Common myeloid progenitor, CD34-positive (primary cell): ENCODE measurements at places on chromosomes 3 and 15.

DNA sequence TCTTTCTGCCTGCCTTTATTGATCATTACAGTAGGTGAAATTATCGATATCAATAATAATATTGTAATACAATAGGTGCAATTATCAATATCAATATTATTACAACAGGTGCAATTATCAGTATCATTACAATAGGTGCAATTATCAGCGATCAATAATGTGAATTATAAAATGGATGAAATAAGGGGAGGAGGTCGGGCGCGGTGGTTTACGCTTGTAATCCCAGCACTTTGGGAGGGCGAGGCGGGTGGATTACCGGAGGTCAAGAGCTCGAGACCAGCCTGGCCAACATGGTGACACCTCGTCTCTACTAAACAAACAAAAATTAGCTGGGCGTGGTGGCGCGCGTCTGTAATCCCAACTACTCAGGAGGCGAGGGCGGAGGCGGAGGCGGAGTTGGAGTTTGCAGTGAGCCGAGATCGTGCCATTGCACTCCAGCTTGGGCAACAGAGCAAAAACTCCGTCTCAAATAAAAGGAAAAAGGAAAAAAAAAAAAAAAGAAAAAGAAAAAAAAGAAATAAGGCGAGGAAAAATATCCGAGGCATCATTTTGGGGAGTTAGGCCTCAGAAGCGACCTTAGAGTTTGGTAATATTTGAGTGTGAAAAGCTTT, 611 bp upstream of the BNIP2 start:
- peak; percentile 87 for DNase-seq

DNA sequence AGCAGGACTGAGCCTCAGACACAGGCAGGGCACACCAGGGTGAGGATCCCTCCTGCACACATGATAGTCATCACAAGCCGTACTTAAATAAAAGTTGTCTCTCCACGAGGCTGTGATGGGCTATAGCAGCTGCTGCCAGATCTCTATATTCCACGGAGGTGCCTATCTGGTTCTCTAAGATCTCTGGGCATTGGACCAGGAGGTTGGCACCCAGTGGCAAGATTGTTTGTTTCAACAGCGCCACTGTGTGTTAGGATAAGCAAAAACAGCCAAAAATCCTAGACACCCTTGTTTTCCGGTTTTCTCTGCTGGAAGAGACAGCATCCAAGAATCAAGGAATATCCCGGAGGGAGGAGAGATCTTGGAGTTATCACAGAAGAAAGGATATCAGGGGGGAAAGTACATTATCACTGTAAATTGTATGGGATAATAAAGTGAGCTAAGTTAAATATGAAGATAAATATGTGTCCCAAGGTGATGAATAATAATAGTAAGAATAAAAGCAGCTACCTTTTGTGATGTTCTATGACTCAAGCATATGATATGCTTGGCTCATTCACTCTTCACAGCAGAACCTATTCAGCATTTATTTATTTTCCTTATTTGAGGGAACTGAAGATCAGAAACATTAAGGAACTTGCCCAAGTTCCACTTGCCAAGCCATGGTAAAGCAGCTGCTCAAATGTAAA, 90.6 kb upstream of the AKAP13 start:
- peak; percentile 67 for DNase-seq

GRCh38 chr15:57306944-57307411, 69.3 kb upstream of the CGNL1 start:
- DNase-seq = no peak

DNA sequence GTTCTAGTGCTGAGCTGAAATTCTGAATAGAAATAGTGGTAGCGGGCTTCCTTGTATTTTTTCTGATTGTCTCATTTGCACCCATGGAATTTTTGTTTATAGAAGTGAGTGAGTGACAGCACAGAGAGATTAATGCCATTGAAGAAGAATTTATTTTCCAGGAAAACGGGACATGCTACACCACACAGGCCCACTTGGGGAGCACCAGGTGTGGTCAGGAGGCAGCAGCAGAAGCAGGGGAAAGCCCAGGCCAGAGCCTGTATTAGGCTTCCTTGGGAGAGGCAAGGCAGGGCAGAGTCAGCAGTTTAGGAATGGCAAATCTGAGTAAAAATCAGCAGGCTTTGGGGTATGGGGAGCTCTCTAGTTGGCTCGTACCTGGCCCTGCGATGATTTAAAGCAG, 88.4 kb upstream of the ATP11B start:
- no peak for DNase-seq

DNA sequence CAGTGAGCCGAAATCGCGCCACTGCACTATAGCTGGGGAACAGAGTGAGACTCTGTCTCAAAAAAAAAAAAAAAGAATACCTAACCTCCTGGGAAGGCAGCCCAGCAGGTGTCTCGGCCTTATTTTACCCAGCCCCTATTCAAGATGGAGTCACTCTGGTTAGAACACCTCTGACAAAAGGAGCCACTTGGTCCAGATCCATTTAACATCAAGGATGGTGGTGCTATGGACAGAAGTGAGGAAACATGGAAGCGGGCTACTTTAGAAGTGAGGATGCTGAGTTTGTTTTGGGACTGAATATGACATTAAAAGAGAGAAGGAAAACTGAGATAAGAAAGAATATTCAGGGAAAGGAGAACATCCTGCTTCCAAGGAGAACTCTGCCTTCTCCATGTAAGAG, 14.7 kb downstream of the GLDN start:
- no peak for DNase-seq

- peak; percentile 95 for DNase-seq
Measured at GRCh38 chr3:156681002-156681401, 6.6 kb downstream of the TIPARP start.

- DNase-seq = no peak
Measured at GRCh38 chr3:171415070-171415469, 45.1 kb downstream of the TNIK start.

GRCh38 chr15:40776537-40777141, 6.9 kb downstream of the C15orf62 start:
- DNase-seq = no peak

DNA sequence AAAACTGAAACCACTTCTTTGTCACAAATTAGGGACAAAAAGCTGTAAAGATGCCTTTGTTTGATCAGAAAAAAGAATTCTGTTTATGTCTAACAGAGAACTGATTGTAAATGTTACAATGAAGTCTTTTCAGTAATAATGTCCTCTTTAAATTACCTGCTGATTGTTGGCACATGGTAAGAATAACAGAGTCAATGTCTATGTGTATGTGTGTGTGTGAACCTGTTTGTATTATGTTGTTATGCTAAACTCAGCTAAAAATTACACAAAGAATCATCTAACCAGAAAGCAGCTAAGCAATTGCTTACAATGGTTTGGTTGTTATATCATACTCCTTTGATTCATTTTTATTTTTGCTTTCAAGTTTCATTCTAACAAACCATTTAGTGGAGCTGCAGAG, 159.1 kb upstream of the PDZRN3 start:
- DNase-seq = no peak

DNA sequence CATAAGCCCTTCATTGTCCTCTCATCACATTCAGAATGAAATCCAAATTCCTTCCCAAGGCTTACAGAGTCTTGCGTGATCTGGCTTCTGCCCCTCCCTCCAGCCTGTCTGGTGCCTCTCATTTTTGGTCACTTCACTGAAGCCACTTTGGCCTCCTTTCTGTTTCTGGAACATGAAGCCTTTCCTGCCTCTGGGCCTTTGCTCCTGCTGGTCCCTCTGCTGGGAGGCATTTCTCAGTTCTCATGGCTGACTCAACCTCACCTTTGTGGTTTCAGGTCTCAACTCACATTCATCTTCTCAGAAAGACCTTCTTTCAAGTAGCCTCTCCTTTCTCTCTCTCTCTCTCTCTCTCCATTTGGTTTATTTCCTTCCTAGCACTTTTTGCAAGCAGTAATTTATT, 43.9 kb upstream of the BHLHE40 start:
- no peak for DNase-seq

- DNase-seq = no peak
Measured at GRCh38 chr15:78112551-78112950, 18.7 kb downstream of the CIB2 start.

DNA sequence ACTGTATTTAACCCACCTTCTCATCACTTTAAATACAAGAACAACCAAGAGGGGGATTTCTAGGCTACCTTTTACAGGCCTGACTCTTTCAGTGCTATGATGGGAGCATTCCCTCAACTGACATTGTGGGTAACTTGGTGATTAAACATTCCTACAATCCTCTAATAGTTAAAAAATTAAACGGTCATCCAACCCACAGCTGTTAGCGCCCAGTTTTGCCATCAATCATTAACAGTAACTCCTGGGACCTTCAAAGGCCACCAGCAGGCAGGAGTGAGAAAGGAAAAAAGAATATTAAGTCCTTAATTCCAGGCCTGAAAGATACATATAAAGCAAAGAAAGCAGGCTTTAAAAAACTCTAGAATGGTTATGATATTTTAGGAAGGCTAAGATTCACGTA, 512.1 kb downstream of the MAGI1 start:
- DNase-seq = no peak

- DNase-seq = no peak
Measured at GRCh38 chr15:58479941-58480340, 48.1 kb downstream of the LIPC start.

- DNase-seq = no peak
Measured at GRCh38 chr3:150762662-150763121, 277 bp downstream of the SIAH2 start.

DNA sequence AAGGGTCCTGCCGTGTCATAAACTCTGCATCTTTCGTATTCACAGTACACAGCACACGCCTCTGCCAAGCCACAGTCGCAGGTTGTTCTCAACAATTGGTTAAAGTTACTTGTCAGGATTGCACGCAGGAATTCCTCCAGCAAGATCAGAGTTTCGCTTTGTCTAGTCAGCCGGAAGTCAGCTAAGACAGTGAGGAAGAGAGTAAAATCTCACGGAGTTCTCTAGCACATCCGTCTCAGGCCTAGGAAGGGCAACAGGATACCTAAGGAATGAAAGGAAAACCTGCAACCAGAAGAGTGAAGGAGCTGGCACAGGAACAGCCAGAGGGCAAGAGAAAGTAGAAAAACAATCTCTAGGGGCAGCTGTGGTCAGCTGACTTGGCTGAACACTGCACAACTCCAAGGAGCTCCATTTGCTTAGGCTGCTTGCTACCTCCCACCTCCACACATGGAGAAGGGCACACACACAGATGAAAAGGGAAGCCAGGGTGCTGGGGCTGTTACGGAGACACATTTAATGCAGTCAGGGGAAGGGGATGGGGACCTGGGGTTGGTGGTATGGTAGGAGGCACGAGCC, 23.7 kb downstream of the RORA start:
- DNase-seq = no peak

- peak; percentile 8 for DNase-seq
Measured at GRCh38 chr3:32501783-32502117, 902 bp downstream of the CMTM6 start.

DNA sequence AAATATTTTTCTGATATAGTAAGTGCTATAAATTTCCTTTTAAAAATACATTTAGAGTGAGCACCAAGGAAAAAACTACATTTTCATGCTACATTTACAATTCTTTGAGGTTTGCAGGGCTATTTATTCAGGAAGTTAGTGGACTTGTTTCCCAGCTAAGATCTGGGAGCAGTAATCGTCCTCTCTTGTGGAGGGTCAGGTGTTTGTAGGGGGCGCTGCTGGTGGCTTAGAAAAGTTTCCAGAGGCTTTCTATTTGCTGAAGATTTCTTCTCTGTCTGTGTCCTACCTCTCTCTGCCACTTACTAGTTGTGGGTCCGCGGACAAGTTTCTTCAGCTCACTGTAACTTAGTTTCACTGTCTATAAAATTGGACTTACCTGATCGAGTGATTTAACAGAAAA, 163.9 kb downstream of the PEX5L start:
- no peak for DNase-seq

- DNase-seq = no peak
Measured at GRCh38 chr3:38469852-38470251, 16.2 kb downstream of the ACVR2B start.

- no peak for DNase-seq
Measured at GRCh38 chr3:125654526-125654925, 59.2 kb upstream of the OSBPL11 start.

GRCh38 chr3:170802164-170803151, 67.5 kb downstream of the RPL22L1 start:
- DNase-seq = no peak

- DNase-seq = peak; percentile 53
Measured at GRCh38 chr15:80710635-80711554, 15.8 kb downstream of the ABHD17C start.

GRCh38 chr3:49460188-49460890, 9.7 kb upstream of the DAG1 start:
- DNase-seq = no peak

DNA sequence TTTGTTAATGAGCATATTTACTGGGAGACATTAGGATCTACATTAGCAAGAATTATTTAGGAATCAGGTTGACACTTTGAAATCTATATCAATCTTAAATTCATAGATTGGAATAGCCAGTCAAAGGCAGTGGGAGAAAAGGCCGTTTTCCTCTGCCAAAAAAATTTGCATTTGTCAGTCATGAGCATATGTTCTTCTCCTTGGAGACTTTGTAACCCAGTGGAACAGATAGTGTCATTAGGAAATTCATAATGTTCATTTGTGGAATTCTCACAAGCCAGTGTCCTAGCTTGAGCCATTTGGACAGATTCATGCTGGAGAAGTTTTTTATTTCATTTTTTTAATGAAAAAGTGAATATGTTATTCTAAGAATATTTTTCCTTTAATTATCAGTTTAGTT, 260.1 kb downstream of the OXSM start:
- no peak for DNase-seq

GRCh38 chr3:10394491-10395025, 73.6 kb upstream of the SEC13 start:
- no peak for DNase-seq

DNA sequence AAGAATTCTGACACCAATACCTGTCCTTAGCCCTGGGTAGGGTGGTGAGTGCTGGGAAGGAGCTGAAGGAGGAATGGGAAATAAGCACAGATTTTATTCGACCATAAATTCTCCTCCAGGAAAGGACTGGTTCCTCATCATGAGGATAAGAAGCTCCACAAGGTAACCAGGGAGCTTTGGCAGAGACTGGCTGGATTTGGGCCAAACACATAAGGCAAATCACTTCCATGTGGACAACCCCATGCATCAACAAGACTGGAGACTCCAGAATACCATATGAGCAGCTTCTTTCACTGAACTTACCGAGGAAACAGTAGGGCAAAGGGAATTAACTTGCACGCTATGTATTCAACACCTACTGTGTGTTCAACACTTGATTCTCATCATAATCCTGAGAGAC, 312.5 kb downstream of the NTRK3 start:
- DNase-seq = no peak

GRCh38 chr3:53650424-53650823, 156.0 kb downstream of the CACNA1D start:
- no peak for DNase-seq

DNA sequence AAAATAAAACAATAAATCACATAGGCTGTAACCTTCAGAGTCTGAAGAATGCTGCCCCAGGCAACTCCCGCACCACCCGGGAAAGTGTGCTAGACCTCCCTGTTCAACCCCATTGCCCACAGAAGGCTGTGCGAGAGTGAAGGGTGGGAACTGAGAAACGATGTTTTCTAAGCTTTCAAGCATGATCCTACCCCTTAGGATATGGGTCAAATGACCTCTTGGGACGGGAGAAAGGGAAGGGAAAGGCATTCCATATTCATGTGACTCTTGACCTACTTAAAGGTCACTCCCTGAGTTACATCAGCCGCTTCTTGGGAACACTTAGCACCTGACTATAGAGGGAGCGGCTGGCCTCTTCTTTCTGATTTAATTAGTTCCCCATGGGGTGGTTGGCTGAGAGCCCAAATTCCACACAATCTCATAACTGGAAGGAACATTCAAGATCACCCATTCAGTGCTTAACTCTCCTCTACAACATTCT, 114.7 kb upstream of the SLC24A5 start:
- DNase-seq = no peak
